Spleen (tissue), 13 donors: ENCODE measurements at places on chromosomes 16 and 17. TPM values are rescaled to one million over a fixed set of nuclear protein-coding genes. Genes with fewer than 3 reads are reported as not detected.

- H3K4me1 ChIP-seq: peaks cover 8% of the 10 kb centered on the region
- H3K27me3 ChIP-seq: peaks cover 72% of the 10 kb centered on the region
- H3K36me3 ChIP-seq: no peaks in the 10 kb centered on the region
- no peak overlapping the region for H3K27ac ChIP-seq
- H3K4me3 ChIP-seq: peak overlapping the region; percentile 40
Observed at GRCh38 chr17:79183293-79184158, 108.9 kb downstream of the ENGASE start.

The RGS9 gene
- total RNA-seq: 7.8 TPM

The CLCN7 gene
- total RNA-seq: 110 TPM

DNA sequence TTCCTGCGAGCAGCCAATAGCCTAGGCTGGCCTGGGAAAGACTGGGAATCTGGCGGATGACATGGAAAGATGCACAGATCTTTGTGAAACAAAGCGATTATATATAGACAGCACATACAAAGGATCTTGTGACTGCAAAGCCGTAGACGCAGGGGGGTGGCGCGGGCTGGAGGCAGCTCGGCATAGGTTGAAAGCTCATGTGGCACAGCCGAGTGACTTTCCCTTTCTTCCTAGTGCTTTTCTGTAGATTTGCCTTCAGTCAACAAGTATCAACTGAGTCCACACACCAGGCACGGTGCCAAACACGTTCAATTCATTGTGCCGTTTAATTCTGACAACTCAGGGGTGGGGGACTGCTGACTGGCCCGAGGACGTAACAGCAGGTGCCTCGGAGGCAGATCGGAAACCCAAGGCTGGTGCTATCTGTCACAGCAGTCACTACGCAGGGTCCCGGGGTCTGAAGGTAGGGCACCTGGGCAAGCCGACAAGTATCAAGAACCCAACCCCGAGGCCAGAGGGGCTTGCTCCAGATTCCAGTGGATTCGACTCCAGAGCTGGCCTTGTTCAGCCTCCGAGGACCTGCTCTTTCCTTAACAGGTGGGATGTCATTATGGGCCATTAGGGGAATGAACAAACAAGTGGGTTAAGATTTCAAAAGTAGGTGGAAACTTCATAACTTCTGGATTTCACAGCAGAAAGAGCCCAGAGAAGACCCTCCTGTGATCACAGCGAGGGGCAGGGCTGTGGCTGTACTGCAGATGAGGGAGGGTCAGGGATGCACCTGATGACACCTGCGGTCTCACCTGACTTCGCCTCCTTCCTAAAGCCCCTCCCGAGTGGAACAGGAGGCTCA, 5.9 kb downstream of the PAM16 start:
- H3K4me3 ChIP-seq: no peak overlapping the region
- peaks cover 69% of the 10 kb centered on the region for H3K4me1 ChIP-seq
- H3K27me3 ChIP-seq: no peaks in the 10 kb centered on the region
- no peak overlapping the region for H3K27ac ChIP-seq

DNA sequence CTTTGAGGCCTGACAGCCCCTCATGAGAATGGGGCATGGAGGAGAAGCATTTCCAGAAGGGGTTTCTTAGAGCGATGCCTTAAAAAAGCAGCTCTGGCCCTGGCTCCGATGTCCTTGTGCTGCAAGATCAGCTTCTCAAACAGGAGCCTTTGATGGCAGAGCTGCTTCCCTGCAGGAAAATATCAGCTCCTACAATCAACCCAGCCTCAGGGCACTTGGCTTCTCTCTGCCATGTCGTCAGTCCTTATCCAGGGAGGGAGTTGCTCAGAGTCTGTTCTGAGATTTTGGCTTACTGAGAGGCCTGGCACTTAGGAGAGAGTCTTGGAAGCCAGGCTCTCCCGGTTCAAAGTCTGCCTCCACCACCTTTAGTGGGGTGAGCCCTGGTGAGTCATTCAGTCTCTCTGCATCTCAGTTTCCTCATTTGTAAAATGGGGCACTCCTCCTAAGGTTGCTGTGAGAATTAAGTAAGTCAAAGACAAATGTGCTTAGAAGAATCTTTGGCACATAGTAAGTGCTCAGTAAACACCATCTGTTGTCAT, 184.4 kb downstream of the HAPSTR1 start:
- no peak overlapping the region for H3K27ac ChIP-seq
- no peaks in the 10 kb centered on the region for H3K36me3 ChIP-seq
- no peaks in the 10 kb centered on the region for H3K4me1 ChIP-seq
- DNase-seq: no peak
- peaks cover 9% of the 10 kb centered on the region for H3K27me3 ChIP-seq
